ENCODE measurements at places on chromosomes 3 and 15.
A peak's percentile ranks its signal among the peaks of the same experiment; 100 is the strongest.

- DNase-seq, result no peak
Observed at GRCh38 chr3:84885199-84885882, 73.4 kb upstream of the CADM2 start.

DNA sequence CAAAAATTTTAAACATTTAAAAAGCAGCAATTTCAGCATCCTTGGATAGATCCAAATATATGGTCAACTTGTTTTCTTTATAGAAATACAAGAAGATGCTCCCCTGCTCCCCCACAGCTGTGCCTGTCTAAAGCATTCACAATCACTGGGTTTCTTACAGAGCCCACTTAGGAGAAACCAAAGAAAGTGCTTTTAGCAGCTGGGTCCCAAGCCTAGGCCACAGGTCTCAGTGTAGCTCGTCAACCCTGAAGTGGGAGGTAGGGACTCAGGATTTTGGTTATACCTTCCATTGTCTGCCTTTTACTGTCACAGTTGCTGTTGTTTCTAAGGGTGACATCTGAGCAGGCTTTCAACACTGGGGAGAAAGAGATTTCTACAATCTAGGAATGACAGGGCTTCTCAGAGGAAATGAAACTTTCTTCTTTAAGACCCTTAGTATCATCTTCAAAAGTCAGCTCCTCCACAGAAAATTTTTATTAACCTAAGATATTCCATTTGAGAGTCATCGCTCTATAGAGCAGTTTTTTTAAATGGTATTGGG lies 199.3 kb upstream of the CMC1 start:
- DNase-seq, result no peak

- no peak for DNase-seq
Observed at GRCh38 chr3:110625201-110625747, 446.3 kb upstream of the NECTIN3 start.

GRCh38 chr3:112693186-112693585 lies 52.2 kb upstream of the CCDC80 start:
- DNase-seq, result no peak

- peak; percentile 91 for DNase-seq
Observed at GRCh38 chr3:4350789-4351163, 47.6 kb downstream of the SETMAR start.

GRCh38 chr15:63236272-63236671 lies 41.1 kb upstream of the APH1B start:
- DNase-seq, result peak; percentile 68

GRCh38 chr15:95503107-95503506 lies 827.4 kb upstream of the NR2F2 start:
- DNase-seq, result no peak

DNA sequence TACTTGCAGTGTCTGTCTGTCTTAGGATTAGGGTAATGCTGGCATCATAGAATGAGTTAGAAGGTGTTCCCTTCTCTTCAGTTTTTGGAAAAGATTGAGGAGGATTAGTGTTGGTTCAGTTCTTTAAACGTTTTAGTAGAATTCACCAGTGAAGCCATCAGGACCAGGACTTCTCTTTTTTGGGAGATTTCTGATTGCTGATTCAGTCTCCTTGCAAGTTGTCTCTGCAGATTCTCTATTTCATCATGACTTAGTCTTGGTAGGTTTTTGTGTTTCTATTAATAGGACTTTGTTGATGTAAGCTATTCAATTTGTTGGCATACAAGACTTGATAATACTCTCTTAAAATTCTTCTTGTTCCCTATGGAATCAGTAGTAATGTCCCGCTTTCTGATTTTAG lies 48.9 kb downstream of the STT3B start:
- DNase-seq, result peak; percentile 29

GRCh38 chr3:16550676-16551341 lies 37.3 kb upstream of the RFTN1 start:
- peak; percentile 92 for DNase-seq

GRCh38 chr15:81182756-81183438 lies 13.8 kb upstream of the IL16 start:
- DNase-seq, result no peak

- no peak for DNase-seq
Observed at GRCh38 chr3:87468938-87469337, 192.6 kb upstream of the POU1F1 start.

GRCh38 chr3:183108001-183108449 lies 8.7 kb upstream of the MCCC1 start:
- DNase-seq, result peak; percentile 39

DNA sequence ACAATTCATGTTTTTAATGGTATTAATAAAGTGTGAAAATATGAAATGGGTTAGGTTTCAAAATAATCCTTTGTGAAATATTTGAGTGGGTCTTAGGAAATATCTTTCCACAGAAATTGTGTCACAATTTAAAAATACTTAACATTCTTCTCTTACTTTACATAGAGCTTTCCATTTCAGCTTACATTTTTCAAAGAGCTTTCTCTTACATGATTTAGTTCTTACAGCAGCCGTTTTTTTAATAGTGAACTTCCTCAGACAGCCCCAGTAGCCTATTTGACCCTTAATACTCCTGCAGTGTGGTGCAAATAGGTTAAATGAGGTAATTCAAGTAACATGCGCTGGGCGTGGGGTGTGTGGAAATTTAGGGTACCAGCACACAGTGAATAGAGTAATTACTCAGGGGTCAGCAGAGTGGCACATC lies 21.8 kb downstream of the P2RY12 start:
- DNase-seq, result peak; percentile 34

- peak; percentile 7 for DNase-seq
Observed at GRCh38 chr3:39290255-39290654, 10.4 kb upstream of the CX3CR1 start.

DNA sequence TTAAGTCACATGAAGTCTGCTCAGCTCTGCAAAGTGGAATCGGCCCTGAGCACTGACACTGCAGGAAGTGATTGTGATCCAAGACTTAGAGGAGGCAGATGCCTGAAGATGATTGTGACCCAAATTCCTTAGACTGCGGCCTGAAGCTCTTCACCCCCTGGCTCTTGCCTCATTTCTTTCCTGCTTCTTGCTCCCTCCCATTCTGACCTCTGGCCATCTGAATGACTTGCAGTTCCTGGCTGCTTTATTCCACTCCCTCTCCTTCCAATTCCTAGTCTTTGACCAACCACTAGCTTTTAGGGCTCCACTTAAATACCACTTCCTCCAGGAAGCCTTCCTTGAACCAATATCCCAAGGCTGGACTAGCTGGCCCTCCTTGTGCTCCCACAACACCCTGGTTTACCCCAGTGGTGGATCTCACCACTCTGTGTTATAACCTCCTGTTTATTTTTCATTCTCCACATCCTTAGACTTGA lies 9.9 kb upstream of the EPB42 start:
- no peak for DNase-seq

DNA sequence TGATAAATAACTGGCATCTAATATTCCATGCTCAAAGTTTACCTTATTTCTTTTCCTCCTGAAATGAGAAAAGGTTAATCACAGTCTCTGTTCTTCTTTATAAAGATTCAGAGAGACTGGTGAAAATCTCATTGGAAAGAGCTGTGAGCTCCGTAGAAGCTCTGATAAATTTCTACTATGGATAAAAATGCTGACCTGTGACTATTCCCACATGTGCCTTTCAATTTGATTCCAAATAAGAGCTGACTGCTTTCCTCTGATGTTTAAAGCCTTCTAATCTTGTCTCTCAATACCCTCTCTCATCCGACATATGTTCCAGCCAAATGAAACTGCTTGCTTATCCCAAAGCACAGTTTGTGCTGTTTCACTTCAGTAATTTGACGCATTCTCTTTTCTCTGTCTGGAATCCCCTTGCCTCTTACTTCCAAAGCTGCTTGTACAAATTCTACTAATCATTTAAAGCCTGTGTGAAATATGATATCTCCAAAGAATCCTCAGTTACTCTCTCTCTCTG lies 130.1 kb downstream of the RTP4 start:
- DNase-seq, result no peak

- no peak for DNase-seq
Observed at GRCh38 chr15:95454403-95455262, 875.9 kb upstream of the NR2F2 start.

- DNase-seq, result peak; percentile 25
Observed at GRCh38 chr15:36954486-36954885, 145.9 kb downstream of the MEIS2 start.

DNA sequence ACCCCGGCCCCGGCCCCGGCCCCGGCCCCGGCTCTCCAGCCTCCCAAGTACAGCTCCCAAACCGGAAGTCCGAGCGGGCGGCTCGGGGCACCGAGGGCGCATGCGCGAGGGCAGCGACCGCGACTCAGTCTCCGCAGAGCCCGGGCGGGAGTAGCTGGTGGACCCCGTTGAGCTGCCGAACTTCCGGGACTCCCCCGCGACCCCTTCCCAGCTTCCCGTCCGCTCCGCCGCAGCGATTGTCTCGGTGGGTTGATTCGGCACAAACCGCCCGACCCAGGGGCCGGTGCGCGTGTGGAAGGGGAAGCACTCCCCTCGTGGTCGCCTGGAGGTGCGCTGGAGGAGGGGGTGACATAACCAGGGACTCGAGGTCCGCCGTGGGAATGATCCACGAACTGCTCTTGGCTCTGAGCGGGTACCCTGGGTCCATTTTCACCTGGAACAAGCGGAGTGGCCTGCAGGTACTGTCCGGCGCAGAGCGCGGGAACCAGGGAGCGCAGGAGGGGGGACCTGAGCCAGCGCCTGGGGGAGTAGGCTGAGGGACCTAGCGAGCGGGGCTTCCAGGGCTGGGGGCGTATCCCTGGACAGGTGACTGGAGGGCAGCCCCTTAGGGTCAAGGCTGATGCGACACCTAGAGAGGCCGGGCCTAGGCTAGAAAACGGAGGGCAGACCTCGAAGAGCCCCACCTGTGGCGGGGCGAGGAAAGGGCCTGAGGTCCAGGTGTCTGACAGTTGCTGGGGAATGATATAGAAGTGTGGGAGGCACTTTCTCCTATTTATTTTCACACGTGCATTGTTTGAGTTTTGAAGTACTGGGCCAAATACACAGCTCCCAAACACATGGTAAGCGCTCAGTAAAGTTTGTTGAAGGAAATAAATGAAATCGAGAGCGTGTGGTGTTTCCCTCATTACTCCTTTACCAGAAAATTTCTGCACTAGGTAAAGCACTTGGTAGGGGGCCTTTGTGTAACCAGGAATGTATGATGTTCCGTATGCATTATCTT lies at the start of the genes TUBGCP4 and ZSCAN29:
Gene TUBGCP4 (plus strand): TSS at position 127 of the 1,000 bp plus-strand sequence. CDS start 254 bp downstream, at position 381.
Gene ZSCAN29 (minus strand): TSS at position 69 of the 1,000 bp plus-strand sequence. CDS start 1,130 bp downstream, outside the sequence.
- DNase-seq, result peak; percentile 75

DNA sequence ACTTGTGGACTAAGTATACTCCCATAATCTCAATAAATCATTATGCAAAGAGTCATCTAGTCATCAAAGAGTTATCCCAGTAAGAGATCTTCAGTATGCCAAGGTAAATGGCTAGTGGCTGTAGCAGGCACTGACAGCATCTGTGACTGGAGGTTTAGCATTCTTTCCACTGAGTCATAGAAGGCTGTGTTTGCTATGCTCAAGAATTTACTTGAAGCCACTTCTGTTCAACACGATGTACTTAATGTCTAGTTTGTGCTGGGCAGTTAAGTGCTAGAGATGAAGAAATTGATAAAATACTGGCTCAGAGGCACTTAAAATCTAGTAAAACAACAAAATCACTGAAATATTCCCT lies 13.0 kb downstream of the ZBED2 start:
- peak; percentile 73 for DNase-seq

DNA sequence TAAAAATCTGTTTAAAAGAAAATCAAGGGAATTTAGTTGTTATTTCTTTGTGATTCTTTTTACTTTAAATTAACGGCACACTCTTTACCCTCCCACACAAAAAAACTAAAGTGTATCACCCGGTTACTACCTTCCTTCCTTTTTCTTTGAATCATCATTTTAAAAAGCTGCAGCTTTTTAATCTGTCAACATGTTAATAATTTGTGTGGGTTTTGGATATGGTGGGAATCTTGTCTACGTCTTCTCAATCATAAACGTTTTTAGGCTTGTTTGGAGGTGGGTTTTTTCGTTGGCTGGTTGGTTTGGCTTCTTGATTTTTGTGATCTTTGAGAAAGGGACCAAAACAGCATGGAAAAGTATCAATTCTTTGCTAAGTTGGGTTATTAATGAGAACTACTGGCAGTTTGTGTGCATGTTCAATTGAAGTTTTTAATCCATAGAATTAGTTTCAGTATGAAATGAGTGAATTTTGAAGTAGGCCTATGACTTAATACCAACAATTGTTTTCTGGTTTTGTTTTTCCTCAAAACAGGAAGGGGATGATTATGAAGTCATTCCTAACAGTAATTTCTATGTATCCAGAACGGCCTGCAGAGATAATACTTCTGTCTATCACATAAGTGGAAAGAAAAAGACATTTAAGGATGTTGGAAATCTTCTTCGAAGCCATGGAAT lies 4.5 kb downstream of the SMC4 start:
- peak; percentile 58 for DNase-seq

DNA sequence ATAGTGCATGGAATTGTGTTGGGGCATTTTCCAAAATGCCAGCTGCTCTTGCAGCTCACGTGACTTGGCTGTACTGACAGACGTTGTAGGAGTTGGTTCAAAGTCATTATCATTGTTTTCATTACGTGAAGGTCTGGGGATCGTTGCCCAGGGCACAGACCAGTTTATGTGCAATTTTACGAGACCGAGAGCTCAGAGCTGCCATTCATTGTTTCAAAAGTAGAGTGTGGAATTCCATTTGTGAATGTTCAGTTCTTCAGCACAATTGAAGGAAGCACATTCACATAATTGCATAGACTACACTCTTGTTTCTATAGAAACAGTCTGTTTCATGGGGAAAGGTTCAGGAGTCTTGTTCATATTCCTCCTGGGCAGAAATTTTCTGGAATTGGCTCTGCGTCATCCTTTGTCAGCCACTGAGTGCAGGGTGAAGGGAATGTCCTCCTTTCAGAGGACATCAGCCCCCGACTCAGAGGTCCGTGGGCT lies 54.5 kb downstream of the GABRG3 start:
- no peak for DNase-seq

GRCh38 chr15:81165535-81165934 lies 31.1 kb upstream of the IL16 start:
- DNase-seq, result no peak

DNA sequence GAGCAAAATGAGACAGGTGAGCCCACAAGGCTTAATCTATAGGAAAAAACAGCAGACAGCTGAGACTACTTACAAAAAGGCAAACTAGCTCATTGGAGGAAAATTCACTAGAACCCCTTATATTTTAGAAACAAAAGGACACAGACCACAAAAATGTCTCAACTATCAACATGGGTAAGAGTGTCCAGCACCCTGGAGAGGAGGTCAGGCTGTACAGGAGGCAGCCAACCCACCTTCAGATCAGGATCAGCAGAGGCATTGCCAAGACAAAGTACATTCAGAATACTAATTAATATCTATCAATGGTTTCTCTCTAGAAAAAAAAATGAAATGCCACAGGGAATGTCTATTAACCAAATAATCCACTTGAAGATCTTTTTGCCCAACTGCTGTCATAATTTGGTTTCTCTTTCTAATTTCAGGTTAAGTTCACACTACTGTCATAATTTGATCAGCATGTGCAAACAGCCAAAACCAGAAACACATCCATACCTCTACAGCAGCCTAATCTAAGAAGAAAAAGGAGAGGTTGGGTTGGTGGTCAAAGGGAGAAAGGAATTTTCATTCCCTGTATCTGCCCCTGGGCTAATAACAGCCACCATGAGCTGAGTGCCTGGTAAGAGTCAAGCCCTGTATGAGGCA lies 26.0 kb upstream of the THBS1 start:
- DNase-seq, result no peak

GRCh38 chr3:158717576-158717975 lies 14.7 kb downstream of the RARRES1 start:
- no peak for DNase-seq

Data from fibroblast of pulmonary artery (primary cell).